ENCODE measurements at places on chromosomes 5 and 9.

DNA sequence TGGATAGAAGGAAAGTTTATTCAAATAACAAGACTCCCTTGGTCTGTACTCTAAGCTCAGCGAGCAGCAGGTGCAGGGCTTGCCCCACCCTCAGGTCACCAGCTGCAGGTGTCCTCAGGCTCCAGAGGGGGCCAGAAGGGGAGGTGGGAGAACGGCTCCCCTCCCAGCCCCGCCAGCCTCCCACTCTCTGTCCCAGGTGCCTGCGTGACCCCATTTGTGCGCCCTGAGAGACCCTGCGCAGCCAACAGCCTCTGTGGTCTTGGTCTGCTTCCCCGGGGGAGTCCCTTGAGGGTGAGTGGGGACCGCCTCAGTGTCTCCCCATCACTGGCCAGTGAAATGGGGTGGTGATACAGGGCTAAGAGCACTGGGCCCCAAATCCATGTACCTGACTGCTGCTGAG is 62.3 kb upstream of the STXBP1 start:
- DNase-seq = no peak

DNA sequence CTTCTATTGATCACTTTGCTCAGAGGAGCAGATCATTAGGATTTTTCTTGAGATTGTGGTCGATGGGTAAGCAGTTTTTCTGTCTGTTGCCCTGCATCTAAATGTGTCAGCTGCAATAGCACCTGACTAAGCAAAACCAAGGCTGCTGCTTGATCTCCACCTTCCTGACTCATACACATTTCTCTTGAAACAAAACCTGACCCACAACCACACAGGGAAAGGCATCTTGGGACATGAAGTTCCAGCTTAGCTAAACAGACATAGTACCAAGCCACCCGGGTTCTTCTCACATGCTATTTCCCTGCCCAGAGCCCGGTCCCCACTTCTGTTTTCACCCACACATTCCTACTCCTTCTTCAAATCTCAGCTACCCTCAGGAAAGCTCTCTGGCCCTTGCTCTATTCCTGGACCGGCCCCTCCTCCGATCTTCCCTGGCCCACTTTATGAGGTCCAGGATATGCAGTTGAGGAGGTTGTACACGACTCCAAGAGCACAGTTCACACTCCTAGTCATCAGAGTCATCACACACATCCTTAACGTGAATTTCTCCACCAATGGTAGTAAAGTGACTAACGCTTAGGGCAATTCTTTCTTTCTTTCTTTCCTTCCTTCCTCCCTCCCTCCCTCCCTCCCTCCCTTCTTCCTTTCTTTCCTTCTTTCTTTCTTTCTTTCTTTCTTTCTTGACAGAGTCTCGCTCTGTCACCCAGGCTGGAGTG is 16.0 kb upstream of the ZBTB43 start:
- no peak for DNase-seq

GRCh38 chr5:177545487-177546257 is 8.7 kb downstream of the FAM193B start:
- DNase-seq = no peak

DNA sequence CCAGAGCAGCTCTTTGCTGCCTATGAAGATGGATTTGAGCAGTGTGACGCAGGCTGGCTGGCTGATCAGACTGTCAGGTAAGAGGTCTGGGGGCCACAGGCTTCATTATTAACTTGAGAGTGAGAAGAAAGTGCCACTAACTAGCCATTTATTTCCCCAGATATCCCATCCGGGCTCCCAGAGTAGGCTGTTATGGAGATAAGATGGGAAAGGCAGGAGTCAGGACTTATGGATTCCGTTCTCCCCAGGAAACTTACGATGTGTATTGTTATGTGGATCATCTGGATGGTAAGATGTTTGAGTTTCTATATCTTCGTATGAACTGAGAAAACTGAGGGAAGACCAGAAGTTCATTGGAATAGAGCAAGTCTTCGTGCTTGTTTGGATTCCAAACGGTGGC is 22.1 kb downstream of the VCAN start:
- DNase-seq = no peak

DNA sequence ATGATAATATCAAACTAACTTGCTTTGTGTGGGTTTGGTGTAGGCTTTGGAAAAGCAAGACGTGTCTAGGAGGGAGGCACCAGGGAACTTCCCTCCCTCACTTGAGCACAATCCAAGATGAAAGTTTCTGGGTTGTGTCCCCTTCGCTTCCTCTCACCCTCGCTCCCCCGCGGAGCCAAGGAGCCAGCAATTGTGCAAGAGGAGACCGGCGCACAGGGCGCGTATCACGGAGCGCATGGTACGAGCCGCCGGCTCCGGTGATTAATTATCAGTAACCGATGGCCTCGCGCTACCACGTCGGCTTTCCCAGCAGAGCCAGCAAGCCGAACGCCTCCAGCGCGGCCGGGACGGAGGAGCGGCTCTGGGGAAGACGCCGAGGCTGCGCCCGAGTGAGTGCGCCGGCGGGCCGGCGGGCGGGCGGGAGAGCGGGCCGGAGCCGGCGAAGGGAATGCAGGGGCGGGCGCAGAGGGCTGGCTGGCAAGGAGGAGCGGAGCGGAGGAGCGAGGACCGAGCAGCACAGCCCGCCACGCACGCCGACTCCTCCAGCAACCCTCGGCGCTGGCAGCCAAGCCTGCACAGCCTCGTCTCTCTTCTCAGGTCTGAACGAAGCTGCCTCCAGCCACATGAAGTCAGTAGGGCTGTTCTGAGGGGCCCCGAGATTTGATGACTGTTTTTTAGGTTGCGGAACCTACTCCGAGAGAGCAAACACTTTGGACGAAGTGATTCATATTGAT is 143.6 kb downstream of the BNC2 start:
- no peak for DNase-seq

DNA sequence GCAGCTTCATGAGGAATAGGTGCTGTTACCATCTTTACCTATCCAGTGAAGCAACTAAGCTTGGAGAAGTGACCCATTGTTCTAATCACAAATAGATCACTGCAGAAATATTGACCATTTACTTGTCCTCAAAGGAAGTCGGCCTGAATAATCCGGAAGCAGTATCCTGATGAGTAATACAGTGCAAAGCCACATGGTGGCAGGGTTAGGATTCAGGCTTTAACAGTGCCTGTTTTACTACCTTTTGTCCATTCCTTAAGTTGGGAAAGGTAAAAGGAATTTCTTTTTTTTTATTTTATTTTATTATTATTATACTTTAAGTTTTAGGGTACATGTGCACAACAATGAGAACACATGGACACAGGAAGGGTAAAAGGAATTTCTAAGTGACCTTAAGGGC is 336.3 kb downstream of the KDM4C start:
- DNase-seq = no peak
